ENCODE measurements at places on chromosomes 12 and 14.

GRCh38 chr12:6337958-6338433, 3.9 kb downstream of the TNFRSF1A start:
- no peaks in the 10 kb centered on the region for H3K27me3 ChIP-seq
- DNase-seq, result no peak
- no peak overlapping the region for H3K4me3 ChIP-seq

DNA sequence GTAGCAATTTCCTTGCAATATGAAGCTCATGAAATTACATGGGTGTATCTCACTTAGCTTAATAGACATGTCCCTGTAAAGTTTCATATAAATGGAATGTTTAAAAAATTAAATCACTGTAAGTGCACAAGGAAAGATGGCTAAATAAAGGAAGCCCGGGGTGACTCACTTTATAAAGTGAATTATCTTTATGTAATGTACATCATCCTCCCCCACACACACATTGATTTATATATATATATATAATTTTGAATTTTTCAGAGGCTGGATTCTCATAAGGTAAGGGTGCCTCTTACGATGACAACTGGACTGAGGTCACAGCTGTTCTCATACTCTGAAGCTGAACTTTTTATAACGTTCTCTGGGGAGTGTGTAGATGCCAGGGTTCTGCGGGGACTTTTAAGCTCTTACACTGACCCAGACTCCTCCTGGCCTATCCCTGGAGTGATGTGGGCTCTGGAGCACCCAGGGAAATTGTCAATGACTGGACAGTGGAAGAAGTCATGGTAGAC, 108.7 kb upstream of the HIF1A start:
- H3K36me3 ChIP-seq, result no peaks in the 10 kb centered on the region
- no peak overlapping the region for H3K4me3 ChIP-seq
- DNase-seq, result no peak
- no peaks in the 10 kb centered on the region for H3K27me3 ChIP-seq

DNA sequence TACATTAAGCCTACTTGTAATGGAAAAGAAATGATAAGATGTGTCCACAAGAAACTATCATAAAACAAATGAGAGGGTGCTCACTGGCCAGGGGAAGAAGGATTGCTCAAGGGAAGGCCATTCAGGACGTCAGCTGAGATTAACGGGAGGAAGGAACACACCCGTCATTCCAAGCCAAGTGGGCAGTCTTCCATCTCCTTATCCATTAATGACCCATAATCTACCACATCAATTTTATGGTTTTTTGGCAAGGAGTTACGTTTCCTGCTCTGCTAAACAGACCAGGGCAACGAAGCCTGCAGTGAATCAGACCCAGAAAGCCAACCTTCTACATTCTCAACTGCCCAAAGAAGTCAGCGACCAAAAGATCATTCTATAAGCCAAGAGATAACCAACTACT, 25.1 kb downstream of the PRKAB1 start:
- DNase-seq, result no peak
- H3K27ac ChIP-seq, result no peak overlapping the region
- no peak overlapping the region for H3K4me3 ChIP-seq
- no peaks in the 10 kb centered on the region for H3K36me3 ChIP-seq

GRCh38 chr12:12501121-12501520, 61.5 kb downstream of the DUSP16 start:
- H3K36me3 ChIP-seq, result peaks cover 8% of the 10 kb centered on the region
- H3K27me3 ChIP-seq, result no peaks in the 10 kb centered on the region
- H3K4me3 ChIP-seq, result no peak overlapping the region
